HepG2 (cell line): ENCODE measurements at places on chromosomes 6 and 20. TPM values are rescaled to one million over a fixed set of nuclear protein-coding genes. Genes with fewer than 3 reads are reported as not detected.

Gene CST5
- total RNA-seq, result not detected in 2 replicates

Gene TSPO2
- not detected in 2 replicates for total RNA-seq

Gene FAM162B
- total RNA-seq, result not detected in 2 replicates

Gene CRISP2
- total RNA-seq, result not detected in 2 replicates

Gene SRMS
- total RNA-seq, result not detected in 2 replicates

- H3K36me3 ChIP-seq, result no peaks in the 10 kb centered on the region
- DNase-seq, result no peak
- no peak overlapping the region for H3K4me3 ChIP-seq
- no peak overlapping the region for H3K27ac ChIP-seq
- no peaks in the 10 kb centered on the region for H3K4me1 ChIP-seq
- peaks cover 21% of the 10 kb centered on the region for H3K27me3 ChIP-seq
Measured at GRCh38 chr6:13990796-13991195, 66.0 kb downstream of the RNF182 start.

DNA sequence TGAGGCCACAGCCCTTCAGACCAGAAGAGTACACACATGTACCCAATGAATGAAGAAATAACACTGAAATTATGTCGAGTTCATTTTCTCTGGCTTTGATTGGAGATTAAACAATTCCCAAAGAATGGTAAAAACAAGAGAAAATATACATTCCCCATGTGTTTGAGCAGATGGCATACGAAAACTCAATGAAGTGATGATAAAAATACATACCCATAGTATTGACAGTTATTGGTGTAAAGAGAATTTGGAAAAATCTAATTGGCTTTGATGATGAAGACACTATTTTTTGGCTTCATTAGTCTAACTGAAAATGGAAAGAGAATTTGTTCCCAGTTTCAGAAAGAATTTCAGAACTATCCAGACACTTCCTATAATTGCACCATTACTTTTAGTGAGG lies 76.6 kb upstream of the SNRPB2 start:
- no peak for DNase-seq
- no peak overlapping the region for H3K4me3 ChIP-seq
- H3K27ac ChIP-seq, result no peak overlapping the region
- H3K4me1 ChIP-seq, result no peaks in the 10 kb centered on the region
- no peaks in the 10 kb centered on the region for H3K27me3 ChIP-seq

DNA sequence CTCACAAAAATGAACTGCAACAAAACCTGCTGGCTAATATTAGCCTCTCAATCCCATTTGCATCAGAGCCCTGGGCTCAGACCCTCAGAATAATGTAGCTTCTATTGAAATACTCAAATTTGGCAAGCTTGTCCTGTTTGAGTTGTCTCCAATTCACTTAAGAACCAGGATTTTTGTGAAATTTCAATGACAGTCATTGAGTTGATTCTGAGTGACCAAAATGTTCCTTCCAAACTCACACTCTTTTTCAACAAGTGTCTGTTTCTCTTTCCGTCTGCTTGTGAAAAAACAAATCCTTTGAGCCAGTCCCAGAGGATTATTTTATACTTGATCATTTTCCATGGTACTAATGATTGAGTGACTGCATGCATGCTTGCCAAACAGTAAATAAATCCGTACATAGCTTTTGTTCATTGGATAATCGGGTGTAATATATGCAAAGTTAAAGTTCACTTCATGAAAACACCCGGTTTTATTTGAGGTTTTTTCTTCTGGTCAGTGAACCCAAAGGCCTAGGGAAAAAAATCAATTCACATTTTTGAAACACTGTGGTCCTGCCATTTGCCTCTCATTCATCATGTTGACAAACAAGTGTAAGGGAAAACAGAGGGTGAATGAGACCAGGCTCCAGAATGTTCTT lies 16.4 kb upstream of the SLC22A2 start:
- H3K27me3 ChIP-seq, result no peaks in the 10 kb centered on the region
- H3K4me1 ChIP-seq, result no peaks in the 10 kb centered on the region
- H3K4me3 ChIP-seq, result no peak overlapping the region

DNA sequence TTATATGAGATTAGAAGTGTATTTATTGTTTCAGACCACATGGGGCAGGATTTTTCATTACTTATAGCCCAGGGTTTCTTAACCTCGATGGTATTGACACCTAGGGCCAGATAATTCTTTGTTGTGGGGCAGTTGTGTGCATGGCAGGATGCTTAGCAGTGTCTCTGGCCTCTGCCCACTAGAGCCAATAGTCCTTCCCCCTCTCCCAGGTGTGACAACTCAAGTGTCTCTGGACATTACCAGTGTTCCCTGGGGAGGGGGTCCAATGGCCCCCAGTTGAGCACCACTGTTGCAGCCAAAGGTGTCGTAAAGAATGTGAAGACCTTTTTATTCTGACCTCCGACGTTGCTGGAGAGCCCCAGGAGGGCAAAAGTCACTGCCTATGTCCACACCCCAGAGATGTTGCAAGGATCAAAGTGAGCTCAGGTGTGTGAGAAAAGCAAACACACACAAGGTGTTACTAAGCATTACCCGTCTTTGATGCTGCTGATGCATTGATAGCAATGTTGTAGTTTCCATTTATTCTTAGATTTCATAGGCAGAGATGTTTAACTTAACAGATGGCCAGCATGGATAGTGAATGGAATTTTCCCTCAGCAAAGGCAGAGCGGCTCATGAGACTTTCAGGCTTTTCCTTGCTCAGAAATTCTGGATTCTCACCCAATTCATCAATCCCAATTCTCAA lies 22.2 kb downstream of the BANF2 start:
- H3K4me1 ChIP-seq, result peaks cover 44% of the 10 kb centered on the region
- H3K36me3 ChIP-seq, result no peaks in the 10 kb centered on the region
- peak overlapping the region; percentile 8; the same call in 1 of the 2 replicates for H3K4me3 ChIP-seq
- peaks cover 4% of the 10 kb centered on the region; the same call in 1 of the 2 replicates for H3K27me3 ChIP-seq

DNA sequence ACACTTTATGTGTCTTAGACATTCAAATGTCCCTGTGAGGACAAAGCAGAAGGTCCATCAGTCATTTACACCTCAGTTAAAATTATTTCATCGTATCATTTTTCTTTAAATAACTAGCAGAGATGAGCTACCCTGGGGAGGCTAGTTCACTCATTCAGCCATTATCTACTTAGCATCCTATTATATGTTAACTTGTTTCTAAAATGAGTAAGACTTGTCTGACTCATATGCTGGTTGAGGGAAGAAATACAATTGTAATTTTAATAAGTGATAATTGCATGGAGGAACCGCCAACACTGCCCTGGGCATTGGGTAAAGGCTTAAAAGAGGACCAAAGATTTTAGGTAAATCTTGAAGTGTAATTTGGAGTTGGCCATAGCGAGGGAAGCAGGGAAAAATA lies 12.4 kb upstream of the PTPRK start:
- H3K27ac ChIP-seq, result no peak overlapping the region
- H3K27me3 ChIP-seq, result peaks cover 9% of the 10 kb centered on the region; the same call in 1 of the 3 replicates
- no peak for DNase-seq
- H3K4me3 ChIP-seq, result no peak overlapping the region
- H3K4me1 ChIP-seq, result no peaks in the 10 kb centered on the region

- peaks cover 17% of the 10 kb centered on the region; the same call in 2 of the 3 replicates for H3K27me3 ChIP-seq
- no peaks in the 10 kb centered on the region for H3K36me3 ChIP-seq
- H3K27ac ChIP-seq, result no peak overlapping the region
Measured at GRCh38 chr6:29510746-29511300, 23.1 kb upstream of the MAS1L start.

DNA sequence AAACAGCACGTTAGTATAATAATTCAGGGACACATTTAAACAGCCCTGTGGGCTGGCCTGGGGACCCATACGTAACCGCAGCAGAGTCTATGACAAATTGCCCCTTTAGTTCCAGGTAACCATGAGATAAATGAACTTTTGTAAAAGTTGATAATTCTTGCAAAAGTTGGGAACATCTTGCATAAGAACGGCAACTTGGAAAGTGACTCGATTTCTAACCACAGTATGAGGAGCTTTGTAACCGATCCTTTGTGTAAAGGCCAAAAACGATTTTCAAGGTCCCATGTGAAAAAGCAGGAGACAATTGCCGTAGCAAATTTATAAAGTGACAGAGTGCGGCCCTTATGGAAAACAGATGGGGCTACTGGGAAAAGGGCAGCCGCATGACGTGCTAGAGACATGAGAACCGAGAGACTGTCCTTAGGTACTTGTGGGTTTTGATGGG lies 81.6 kb downstream of the PSMG4 start:
- no peak overlapping the region for H3K27ac ChIP-seq
- no peaks in the 10 kb centered on the region for H3K27me3 ChIP-seq
- peaks cover 19% of the 10 kb centered on the region; the same call in 2 of the 3 replicates for H3K36me3 ChIP-seq
- no peak for DNase-seq
- H3K4me1 ChIP-seq, result peaks cover 75% of the 10 kb centered on the region

GRCh38 chr20:15550116-15550870 lies 1023.0 kb downstream of the KIF16B start:
- H3K4me3 ChIP-seq, result no peak overlapping the region
- H3K27ac ChIP-seq, result no peak overlapping the region
- H3K4me1 ChIP-seq, result no peaks in the 10 kb centered on the region
- H3K27me3 ChIP-seq, result no peaks in the 10 kb centered on the region
- no peak for DNase-seq

DNA sequence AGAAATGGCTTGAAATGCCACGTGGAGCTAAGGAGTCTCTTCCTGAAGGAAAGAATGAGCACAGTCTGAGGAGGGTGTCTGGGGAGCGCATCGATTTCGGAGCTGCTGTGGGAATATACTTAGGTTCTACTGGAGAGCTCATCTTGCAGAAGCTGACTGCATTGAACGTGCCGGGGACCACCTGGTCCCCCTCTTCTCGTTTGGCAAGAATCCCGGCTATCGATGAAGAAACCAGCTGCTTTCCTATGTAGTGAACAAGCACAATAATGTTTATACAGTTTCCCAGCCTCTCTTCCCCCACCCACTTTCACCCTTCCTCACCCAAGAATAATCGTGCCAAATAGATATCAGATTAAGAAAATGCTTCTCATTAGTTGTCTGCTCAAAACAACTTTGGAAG lies 242.5 kb downstream of the PACRG start:
- no peak overlapping the region for H3K27ac ChIP-seq
- no peaks in the 10 kb centered on the region for H3K36me3 ChIP-seq
- H3K4me3 ChIP-seq, result no peak overlapping the region
- no peaks in the 10 kb centered on the region for H3K4me1 ChIP-seq
- H3K27me3 ChIP-seq, result no peaks in the 10 kb centered on the region

GRCh38 chr6:45614488-45615285 lies 237.0 kb upstream of the SUPT3H start:
- DNase-seq, result no peak
- no peaks in the 10 kb centered on the region for H3K36me3 ChIP-seq
- no peak overlapping the region for H3K27ac ChIP-seq
- H3K27me3 ChIP-seq, result no peaks in the 10 kb centered on the region
- no peak overlapping the region for H3K4me3 ChIP-seq
- H3K4me1 ChIP-seq, result no peaks in the 10 kb centered on the region

DNA sequence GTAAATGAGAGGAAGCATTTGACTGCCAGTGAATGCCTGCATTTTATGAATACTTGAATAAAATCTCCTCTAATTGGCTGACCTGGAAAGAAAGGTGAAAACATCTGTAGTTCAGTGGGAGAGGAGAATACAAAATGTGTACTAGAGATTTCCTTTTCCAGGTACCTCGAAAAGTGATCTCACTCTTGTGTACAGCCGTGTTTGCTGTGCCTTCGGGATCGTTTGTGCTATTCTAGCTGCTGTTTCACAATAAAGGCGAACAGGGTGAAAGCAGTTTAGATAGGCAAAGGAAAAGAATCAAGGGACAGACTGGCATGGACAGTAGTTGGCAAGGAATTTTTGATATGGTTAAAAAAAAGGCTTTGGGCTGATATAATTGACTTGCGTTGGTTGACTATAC lies 112.3 kb downstream of the ARID1B start:
- no peak overlapping the region for H3K4me3 ChIP-seq
- no peak for DNase-seq
- no peak overlapping the region for H3K27ac ChIP-seq

DNA sequence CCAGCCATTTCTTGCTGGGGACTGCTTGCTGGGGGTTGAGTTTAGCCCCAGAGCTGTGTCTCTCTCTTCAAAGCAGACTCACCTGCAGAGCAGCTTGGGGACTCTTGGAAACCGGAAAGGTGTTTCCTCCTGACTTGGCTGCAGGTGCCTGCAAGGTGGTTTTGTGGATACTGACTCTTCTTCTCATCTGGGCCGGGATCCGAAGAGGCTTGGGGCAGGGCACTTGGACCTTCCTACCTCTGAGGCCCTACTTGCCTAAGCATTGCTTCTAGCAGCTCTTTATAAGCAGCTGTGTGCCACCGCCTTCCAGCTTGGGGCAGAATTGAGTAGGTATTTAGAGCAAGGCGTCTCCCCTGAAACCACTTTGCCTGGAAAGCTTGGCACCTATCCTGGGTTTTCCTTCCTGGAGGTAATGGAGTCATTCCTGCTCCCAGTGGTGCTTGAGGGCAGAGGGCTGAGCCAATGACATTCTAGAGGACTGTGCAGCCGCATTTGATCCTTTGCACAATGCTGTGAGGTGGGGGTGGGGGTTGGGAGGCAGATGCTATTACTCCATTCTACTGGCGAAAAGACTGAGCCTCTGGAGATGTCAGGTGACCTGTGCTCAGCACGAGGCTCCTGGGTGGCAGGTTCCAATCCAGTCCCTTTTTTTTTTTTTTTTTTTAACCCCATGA lies 3.4 kb upstream of the CTSZ start:
- no peaks in the 10 kb centered on the region for H3K36me3 ChIP-seq
- H3K4me1 ChIP-seq, result peaks cover 93% of the 10 kb centered on the region
- no peak for DNase-seq

DNA sequence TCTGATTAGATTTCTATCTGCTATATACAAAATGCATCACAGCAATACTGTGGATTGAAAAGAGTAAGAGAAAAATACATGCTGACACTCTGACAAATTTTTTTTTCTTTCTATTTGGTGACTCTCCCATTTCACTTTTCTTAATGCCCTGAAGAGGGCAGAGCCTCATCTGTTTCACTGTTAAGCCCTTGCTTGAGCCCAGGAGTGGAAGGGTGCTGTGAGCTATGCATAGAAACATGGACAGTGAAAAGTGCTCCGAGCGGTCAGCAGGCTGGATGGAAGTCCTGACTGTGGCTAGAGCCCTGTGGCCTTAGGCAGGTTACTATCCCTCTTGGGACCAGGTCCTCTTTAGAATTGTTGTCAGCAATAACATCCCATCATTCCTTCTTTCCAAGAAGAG lies 17.4 kb upstream of the CSE1L start:
- H3K4me1 ChIP-seq, result no peaks in the 10 kb centered on the region
- H3K36me3 ChIP-seq, result peaks cover 78% of the 10 kb centered on the region
- H3K4me3 ChIP-seq, result no peak overlapping the region
- H3K27ac ChIP-seq, result no peak overlapping the region
